ENCODE measurements at places on chromosomes 16 and 17. TPM values are rescaled to one million over a fixed set of nuclear protein-coding genes. Genes with fewer than 3 reads are reported as not detected.

CDK5R1 gene
- total RNA-seq = 3.0 TPM

CCDC57 gene
- total RNA-seq = 61.4 TPM

IGSF6 gene
- total RNA-seq = 7.0 TPM

- H3K27ac ChIP-seq = no peak overlapping the region
- no peaks in the 10 kb centered on the region for H3K4me1 ChIP-seq
- H3K4me3 ChIP-seq = no peak overlapping the region
- H3K27me3 ChIP-seq = no peaks in the 10 kb centered on the region
- no peak for DNase-seq
- no peaks in the 10 kb centered on the region for H3K36me3 ChIP-seq
These were observed 14.3 kb downstream of the LRRC75A start for GRCh38 chr17:16477666-16478065.

HS3ST3A1 gene
- total RNA-seq = 10.5 TPM

DNA sequence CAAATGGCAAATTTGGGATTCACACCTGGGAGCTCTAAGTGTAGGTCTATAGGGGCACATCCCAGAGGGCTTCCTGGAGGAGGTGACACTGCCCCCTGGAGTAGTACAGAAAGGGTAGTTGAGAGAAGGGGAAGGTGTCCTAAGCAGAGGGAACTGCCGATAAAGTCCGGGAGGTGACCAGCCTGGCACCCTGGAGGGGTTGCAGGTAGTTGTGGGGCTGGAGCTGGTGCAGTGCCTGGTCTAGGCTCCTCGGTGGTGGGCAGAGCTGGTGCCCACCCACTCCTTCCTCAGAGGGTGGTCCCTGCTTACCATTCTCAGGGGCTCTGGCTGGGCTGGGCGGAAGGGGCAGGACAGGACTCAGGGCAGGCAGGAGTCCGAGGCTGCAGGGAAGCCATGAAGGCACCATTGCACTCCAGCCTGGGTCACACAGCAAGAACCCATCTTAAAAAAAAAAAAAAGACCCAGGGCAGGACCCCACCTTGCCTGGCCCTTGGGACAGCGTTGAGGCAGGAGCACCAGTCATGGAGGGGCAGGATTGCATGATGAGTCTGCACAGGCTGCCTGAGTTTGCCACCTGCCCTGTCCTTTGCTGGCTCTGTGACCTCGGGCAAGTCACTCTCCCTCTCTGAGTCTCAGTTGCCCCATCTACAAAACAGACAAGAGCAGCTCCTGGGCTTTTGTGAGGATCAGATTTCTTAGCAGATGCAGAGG lies 43.8 kb downstream of the LAT start:
- no peaks in the 10 kb centered on the region for H3K27me3 ChIP-seq
- H3K27ac ChIP-seq = no peak overlapping the region
- DNase-seq = peak; percentile 19
- H3K4me3 ChIP-seq = no peak overlapping the region
- no peaks in the 10 kb centered on the region for H3K4me1 ChIP-seq

SOX8 gene
- total RNA-seq = 0.61 TPM

EEF2K gene
- total RNA-seq = 16.9 TPM

GRCh38 chr16:55294931-55295342 lies 29.1 kb upstream of the IRX6 start:
- no peak for DNase-seq
- no peaks in the 10 kb centered on the region for H3K27me3 ChIP-seq
- H3K27ac ChIP-seq = no peak overlapping the region
- H3K4me1 ChIP-seq = no peaks in the 10 kb centered on the region
- no peaks in the 10 kb centered on the region for H3K36me3 ChIP-seq

RRAD gene
- 17.8 TPM for total RNA-seq

- H3K36me3 ChIP-seq = no peaks in the 10 kb centered on the region
- H3K4me1 ChIP-seq = no peaks in the 10 kb centered on the region
- H3K27me3 ChIP-seq = no peaks in the 10 kb centered on the region
- DNase-seq = no peak
These were observed 31.2 kb upstream of the AKTIP start for GRCh38 chr16:53534206-53534605.

Data from upper lobe of left lung (tissue), 6 donors.